ENCODE measurements at places on chromosomes 7 and 10.
A peak's percentile ranks its signal among the peaks of the same experiment; 100 is the strongest.

GRCh38 chr10:61733358-61733940 is 70.7 kb downstream of the CABCOCO1 start:
- DNase-seq, result peak; percentile 55

GRCh38 chr10:5609952-5610616 is 56.3 kb downstream of the ASB13 start:
- peak; percentile 94 for DNase-seq

GRCh38 chr7:116636997-116637396 is 35.0 kb upstream of the MET start:
- no peak for DNase-seq

GRCh38 chr7:70178787-70179186 is 580.5 kb downstream of the AUTS2 start:
- DNase-seq, result peak; percentile 90

GRCh38 chr7:132286836-132287235 is 289.4 kb downstream of the PLXNA4 start:
- no peak for DNase-seq

Measured in bronchial epithelial cell (primary cell).